ENCODE measurements at places on chromosomes 1 and 21.

- DNase-seq: no peak
These were observed 20.8 kb upstream of the TSNAX start for GRCh38 chr1:231507476-231508355.

DNA sequence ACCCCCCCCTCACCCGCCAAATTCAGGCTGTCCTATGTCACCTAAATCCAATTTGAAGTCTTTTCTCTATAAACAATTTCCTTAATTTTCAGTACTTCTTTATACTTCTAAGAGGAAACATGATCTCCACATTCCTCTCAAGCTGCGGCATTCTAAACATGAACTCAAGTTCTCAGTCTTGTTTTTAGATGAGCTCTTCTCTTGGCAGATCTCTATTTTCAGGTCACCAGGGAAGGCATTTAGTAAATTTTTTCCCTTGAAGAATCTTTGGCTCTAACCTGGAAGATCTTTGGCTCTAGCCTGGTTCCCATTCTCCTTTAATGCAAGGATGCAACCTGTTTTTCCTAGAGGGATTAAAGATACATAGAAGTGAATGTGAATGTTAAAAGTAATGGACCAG is 193.4 kb downstream of the ATG4C start:
- DNase-seq: no peak

GRCh38 chr1:82214606-82215005 is 413.9 kb downstream of the ADGRL2 start:
- DNase-seq: no peak

DNA sequence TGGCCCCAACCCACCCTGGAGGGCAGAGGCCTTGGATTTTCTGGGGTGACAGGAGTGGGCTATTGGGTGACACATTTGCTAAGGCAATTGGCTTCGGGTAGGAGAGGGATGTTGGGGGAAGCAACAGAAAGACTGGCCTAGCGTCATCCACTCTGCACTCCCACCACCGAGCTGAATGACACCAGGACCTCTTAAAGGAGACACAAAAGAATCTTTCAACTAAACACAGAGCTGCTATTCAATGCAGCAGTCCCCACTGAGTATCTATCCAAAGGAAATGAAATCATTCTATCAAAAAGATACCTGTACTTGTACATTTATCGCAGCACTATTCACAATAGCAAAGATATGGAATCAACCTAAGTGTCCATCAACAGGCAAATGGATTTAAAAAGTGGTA is 6.2 kb downstream of the TFF2 start:
- no peak for DNase-seq

- no peak for DNase-seq
These were observed 59.8 kb downstream of the IL12RB2 start for GRCh38 chr1:67367370-67368045.

All from Ammon's horn (tissue), 1 donor.